ENCODE measurements at places on chromosomes 2 and 18. TPM values are rescaled to one million over a fixed set of nuclear protein-coding genes. Genes with fewer than 3 reads are reported as not detected.

Gene AGXT
- total RNA-seq: not detected

Gene PLEKHA3
- total RNA-seq: 4.8 TPM

DNA sequence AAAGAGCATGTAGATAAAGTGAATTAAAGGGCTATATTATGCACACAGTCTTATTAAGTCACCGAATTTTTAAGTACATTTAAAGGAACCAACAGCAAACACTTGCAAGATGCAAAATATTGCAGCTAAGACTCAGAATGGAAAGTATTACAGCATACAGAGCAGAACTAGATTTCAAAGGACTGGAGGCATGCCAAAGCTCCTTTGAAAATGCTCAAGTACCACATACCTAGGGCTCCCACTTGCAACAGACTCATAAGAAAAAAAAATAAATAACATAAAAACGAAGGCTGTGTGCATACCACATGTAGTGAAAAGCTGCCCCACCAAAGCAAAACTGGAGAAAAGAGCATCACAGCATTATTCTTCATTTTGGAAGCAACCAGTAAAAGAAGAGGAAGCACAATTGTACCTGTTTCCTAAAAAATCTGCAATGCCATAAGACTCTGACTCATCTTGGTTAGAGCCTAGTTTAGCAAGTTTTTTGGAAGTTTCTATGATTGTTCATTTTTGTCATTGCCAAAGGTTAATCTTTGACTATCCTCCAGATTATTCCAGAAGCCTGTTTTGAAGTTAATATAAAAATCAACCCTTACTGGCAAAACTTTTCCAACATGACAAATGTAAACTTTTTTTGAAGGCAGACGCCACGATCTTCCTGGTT is 306.0 kb upstream of the COL3A1 start:
- no peak overlapping the region for H3K4me3 ChIP-seq
- H3K27me3 ChIP-seq: no peaks in the 10 kb centered on the region
- H3K27ac ChIP-seq: no peak overlapping the region
- DNase-seq: no peak
- no peaks in the 10 kb centered on the region for H3K36me3 ChIP-seq

GRCh38 chr2:233814056-233814835 is 36.1 kb downstream of the MROH2A start:
- DNase-seq: no peak
- no peaks in the 10 kb centered on the region for H3K36me3 ChIP-seq
- no peak overlapping the region for H3K4me3 ChIP-seq
- no peak overlapping the region for H3K27ac ChIP-seq

- no peaks in the 10 kb centered on the region for H3K27me3 ChIP-seq
These were observed 204.8 kb upstream of the SH3BP4 start for GRCh38 chr2:234747032-234747431.

DNA sequence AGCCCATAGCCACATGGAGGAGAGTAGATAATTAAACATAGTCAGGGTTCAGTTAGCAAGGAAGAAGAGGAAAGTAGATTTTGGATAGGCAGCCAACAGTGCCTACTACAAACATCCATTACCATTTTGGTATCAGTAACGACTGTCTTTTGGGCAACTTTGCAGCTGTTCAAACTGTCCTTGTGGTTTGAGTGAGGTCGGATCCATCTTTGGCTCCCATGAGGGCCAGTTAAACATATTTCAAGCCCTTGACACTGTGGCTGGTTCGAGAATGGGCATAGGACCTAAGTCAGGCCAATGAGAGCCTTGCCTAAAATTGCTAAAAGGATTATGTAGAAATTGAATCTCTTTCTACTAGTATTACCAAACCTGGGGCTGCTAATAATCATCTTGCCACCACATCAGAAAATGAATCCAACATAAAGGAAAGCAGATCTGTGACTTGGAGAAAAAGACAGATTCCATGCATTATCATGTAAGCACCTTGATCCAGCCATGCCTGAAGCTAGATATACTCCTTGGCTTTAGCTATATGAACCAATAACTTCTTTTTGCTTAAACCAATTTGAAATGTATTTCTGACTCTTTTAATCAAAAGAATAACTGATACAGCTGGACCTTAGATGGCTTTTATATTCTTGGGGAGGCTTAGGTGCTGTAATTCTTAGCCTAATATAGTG is 75.0 kb upstream of the STAM2 start:
- H3K27me3 ChIP-seq: no peaks in the 10 kb centered on the region
- H3K36me3 ChIP-seq: no peaks in the 10 kb centered on the region
- H3K4me1 ChIP-seq: peaks cover 5% of the 10 kb centered on the region

GRCh38 chr2:54490863-54491262 is 34.7 kb downstream of the SPTBN1 start:
- no peaks in the 10 kb centered on the region for H3K27me3 ChIP-seq
- no peak overlapping the region for H3K4me3 ChIP-seq
- no peak overlapping the region for H3K27ac ChIP-seq
- H3K4me1 ChIP-seq: no peaks in the 10 kb centered on the region
- DNase-seq: no peak

GRCh38 chr2:166081131-166081632 is 46.6 kb downstream of the SCN1A start:
- DNase-seq: no peak
- H3K4me1 ChIP-seq: no peaks in the 10 kb centered on the region
- no peaks in the 10 kb centered on the region for H3K36me3 ChIP-seq
- H3K27me3 ChIP-seq: no peaks in the 10 kb centered on the region

DNA sequence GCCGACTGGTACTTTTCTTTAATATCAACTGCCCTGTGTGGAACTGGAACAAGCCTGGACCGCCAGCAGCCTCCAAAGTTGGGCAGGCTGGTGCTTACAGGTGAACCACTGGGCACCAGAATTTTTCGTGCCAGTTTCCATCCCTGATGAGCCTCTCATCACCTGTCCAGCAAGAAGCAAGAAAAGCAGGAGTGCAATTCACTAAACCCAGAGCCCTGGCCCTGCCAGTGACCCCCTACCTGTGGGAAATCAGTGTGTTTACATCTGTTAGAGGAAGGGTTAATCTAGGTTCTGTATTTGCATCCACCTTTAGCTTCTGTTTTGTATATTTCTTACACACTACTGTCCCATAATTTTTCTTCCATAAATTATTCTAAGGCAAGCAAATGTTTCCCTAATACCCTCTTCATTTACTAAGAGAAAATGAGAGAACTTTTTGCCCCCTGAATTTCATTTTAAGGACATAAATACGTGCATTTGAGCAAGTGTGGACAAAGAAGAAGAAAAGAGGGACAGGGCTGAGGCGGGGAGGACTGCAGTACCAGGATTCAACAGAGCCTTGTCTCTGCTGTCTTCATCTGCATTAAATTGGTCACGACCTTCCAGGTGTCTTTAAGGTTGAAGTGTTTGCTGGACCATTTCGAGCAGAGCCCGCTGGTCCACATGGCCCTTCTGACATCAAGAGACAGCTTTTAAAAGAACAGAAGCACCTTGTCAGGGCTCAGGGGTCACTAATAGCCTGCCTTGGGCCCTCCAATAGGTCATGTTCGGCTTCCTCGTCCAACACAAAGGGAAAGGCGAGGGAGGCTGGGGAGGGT is 763.1 kb downstream of the BCL11A start:
- DNase-seq: no peak
- no peaks in the 10 kb centered on the region for H3K4me1 ChIP-seq
- no peaks in the 10 kb centered on the region for H3K36me3 ChIP-seq
- H3K27ac ChIP-seq: no peak overlapping the region
- H3K4me3 ChIP-seq: no peak overlapping the region

- H3K4me1 ChIP-seq: no peaks in the 10 kb centered on the region
- H3K36me3 ChIP-seq: no peaks in the 10 kb centered on the region
- DNase-seq: no peak
These were observed 53.4 kb upstream of the SCN1A start for GRCh38 chr2:166180951-166181812.

DNA sequence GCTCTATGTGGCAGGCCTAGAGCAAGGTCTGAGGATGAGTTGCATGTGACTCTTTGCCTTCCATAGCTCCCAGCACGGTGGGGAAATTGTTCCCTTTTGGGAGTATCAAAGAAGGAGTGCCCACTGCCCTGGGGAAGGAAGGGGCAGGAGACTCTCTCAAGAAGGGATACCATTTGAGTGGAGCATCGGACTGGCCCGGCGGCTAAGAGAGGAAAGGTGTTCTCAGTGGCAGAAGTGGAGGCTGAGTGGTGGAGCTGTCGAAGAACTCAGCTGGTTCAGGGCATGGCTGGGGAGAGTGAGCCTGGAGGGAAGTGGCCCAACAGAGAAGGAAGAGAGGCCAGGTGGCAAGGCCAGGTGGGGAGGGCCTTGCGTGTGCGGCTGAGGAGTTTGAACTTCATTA is 235.2 kb downstream of the DYSF start:
- H3K4me3 ChIP-seq: no peak overlapping the region
- no peaks in the 10 kb centered on the region for H3K36me3 ChIP-seq
- no peaks in the 10 kb centered on the region for H3K27me3 ChIP-seq
- DNase-seq: no peak
- no peak overlapping the region for H3K27ac ChIP-seq

GRCh38 chr2:234001380-234002160 is 48.9 kb upstream of the SPP2 start:
- no peaks in the 10 kb centered on the region for H3K27me3 ChIP-seq
- no peak overlapping the region for H3K27ac ChIP-seq
- H3K4me3 ChIP-seq: no peak overlapping the region
- DNase-seq: no peak
- H3K4me1 ChIP-seq: no peaks in the 10 kb centered on the region
- H3K36me3 ChIP-seq: no peaks in the 10 kb centered on the region

- DNase-seq: no peak
- H3K4me3 ChIP-seq: no peak overlapping the region
- no peak overlapping the region for H3K27ac ChIP-seq
- H3K27me3 ChIP-seq: no peaks in the 10 kb centered on the region
- H3K4me1 ChIP-seq: no peaks in the 10 kb centered on the region
These were observed 297.6 kb downstream of the CDH7 start for GRCh38 chr18:66048406-66048805.
